NK-92 treated with Interleukin-12 subunit alpha and Interleukin-12 subunit beta, amount 100 ng/mL, for 24 hours (cell line): ENCODE measurements at places on chromosomes 1 and 21.

DNA sequence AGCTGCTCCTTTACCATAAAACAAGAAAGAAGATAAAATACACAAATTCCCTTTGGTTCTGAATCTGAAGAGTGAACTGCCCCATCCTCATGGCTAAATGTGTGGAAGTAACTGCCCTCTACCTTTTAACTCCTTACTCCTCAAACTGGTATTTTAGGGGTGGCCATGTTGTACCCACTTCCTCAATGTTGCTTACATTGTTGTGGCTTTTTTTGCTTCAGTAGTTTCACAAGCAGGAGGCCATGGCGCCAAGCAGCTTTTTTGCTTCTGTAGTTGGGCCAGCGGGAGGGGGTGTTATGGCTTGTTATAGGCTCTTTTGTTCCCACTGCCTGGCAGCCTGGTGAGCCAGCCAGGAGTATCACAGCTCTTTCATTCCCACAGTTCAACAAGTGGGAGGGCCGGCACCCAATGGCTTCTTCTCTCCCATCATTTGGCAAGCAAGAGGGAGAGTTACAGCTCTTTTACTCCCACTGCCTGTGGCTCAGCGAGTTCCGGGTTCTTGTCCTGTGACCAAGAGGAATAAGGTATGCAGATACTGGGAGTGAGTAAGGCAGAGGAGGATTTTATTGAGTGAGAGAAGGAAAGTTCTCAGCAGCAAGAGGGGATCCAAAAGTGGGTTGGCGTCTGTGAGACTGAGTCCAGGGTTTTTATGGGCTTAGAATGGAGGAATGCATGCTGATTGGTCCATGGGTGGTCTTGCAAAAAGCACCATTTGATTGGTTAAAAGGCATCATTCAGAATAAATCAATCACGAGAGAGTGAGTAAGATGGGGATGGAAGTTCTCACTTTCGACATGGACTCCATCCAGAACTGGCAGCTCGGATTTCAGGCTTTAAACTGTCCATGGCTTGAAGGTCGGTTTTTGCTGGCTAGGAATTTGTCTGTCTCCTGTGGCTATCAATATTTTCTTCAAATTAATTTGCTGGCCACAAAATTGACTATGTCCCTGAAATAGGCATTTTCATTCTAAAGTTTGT is 429.6 kb downstream of the HLX start:
- DNase-seq, result no peak

DNA sequence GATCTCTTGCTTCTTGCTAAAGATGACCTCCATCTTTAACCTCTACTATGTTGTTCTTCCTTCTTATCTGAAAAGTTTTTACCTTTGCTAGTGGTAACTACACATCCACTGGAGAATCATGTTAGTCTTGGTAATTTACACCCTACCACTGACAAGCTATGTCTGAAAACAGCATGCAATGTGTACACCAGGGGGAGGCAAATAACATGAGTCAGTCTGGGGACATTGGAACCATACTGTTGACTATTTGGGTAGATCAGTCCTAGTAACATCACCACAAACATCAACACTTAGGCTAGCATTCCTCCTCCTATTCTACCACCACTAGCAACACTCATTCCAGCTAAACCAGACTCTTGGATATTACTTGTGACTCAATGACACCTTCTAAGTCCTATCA is 549.0 kb downstream of the KCNT2 start:
- DNase-seq, result no peak

DNA sequence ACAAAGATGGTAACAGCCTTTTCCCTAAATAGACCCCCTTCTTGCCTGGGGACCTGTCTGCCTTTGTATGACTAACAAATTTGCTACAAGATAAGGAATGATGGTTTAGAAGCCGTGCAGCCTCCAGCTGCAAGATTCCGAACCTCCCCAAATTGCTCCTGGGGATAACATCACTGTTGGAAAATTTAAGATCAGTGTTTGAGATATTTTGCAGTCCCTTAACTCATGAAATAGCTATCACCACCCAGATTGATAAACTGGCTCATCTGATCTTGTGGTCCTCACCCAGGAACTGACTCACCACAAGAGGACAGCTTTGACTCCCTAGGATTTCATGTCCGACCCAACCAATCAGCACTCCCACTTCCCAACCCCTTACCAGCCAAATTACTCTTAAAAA is 254.7 kb downstream of the USH2A start:
- DNase-seq, result no peak

DNA sequence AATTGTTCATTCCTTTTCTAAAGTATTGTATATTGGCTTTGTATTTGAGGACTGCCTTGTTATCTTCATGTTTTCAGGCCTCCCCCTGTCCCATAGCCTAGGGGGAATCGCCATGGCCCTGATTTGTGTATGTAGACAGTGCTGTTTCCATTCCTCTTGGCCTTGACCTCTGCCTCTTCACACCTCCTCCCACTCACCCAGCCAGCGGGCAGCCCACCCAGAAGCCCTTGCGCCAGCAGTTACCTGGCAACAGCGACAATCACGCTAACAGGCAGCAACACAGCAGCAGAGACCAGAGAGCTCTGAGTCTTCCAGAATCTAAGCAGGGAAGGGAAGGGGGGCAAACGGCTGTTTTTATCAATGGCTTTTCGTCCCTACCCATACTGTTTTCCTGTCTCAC is 50.0 kb upstream of the NPL start:
- peak; percentile 8 for DNase-seq

- DNase-seq, result no peak
Measured at GRCh38 chr1:205809942-205810345, 3.1 kb downstream of the SLC41A1 start.

- DNase-seq, result no peak
Measured at GRCh38 chr1:228445843-228446650, 29.4 kb upstream of the TRIM17 start.

DNA sequence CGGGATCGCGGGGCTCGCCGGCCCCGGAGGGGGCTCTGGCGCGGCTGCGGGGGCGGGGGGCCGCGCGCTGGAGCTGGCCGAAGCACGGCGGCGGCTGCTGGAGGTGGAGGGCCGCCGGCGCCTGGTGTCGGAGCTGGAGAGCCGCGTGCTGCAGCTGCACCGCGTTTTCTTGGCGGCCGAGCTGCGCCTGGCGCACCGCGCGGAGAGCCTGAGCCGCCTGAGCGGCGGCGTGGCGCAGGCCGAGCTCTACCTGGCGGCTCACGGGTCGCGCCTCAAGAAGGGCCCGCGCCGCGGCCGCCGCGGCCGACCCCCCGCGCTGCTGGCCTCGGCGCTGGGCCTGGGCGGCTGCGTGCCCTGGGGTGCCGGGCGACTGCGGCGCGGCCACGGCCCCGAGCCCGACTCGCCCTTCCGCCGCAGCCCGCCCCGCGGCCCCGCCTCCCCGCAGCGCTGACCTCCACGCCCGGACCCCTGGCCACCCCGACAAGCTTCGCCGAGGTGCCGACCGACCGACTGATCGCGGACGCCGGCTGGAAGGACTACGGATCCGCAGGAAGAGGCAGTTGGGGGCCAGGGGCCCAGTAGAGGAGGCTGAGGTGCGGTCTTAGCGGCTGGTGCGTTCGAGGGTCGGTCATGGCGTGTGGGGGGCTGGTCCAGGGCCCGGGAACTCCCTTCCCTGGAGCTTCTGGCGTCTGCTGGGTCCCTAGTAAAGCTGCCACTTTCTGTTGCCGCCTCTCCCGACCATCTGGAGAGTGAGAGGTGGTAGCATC is 711 bp downstream of the TRNP1 start:
- DNase-seq, result no peak

- DNase-seq, result peak; percentile 31
Measured at GRCh38 chr1:151457911-151458801, 1.1 kb downstream of the POGZ start.

- no peak for DNase-seq
Measured at GRCh38 chr1:242787968-242788367, 263.5 kb upstream of the PLD5 start.

DNA sequence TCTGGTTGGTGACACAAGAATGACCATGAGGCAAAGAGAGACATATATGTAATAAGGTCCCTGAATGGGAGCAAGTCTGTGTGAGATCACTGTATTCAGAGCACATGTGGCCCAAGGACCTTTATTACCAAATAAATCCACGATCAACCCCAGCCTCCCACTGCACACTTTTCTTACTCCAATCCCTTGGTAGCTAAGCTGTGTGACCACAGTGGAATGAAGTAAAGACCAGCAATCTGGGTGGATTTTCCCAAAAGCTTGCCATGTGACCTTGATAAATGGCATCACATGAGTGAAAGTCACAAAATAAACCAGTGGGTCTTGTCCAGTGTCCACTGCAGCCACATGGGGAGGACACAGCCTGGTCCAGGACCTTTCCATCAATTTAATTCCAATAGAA is 36.7 kb upstream of the TLR5 start:
- no peak for DNase-seq

DNA sequence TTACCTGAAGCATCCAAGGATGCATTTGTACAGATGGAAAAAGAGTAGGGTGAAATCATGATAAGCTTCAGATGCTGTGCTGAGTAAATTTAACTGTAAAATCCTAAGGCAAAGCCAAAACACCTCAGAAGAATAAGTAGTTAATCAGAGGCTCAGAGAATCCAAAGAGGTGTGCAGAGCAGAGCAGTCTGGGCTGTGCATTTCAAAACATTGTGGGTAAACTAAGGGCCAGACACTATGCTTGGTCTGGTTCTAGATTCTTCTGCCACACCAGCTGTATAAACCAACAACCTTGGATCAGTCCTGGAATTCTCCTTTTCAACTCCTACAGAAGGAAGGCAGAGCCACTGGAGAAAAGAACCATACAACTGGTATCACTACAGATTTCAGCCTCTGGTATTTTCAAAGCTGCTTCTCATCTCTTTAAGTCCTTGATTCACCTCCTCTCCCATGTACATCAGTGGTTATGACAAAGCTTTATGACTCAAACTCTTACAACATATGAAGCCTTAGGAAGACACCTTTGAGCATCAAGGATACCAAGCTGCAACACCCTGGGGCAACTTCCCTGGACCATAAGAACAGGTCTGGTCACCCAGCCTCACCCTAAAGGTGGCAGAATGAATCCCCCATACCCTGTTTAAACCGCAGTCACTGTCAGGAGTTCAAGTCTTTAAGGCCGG is 11.6 kb upstream of the HIPK1 start:
- no peak for DNase-seq

- no peak for DNase-seq
Measured at GRCh38 chr1:27435566-27436203, 43.3 kb downstream of the GPR3 start.

- DNase-seq, result no peak
Measured at GRCh38 chr1:15736038-15736891, at the start of gene SLC25A34. Gene SLC25A34, plus strand, starts transcription at chr1:15736258. Its CDS starts 228 bp downstream, at chr1:15736486.

DNA sequence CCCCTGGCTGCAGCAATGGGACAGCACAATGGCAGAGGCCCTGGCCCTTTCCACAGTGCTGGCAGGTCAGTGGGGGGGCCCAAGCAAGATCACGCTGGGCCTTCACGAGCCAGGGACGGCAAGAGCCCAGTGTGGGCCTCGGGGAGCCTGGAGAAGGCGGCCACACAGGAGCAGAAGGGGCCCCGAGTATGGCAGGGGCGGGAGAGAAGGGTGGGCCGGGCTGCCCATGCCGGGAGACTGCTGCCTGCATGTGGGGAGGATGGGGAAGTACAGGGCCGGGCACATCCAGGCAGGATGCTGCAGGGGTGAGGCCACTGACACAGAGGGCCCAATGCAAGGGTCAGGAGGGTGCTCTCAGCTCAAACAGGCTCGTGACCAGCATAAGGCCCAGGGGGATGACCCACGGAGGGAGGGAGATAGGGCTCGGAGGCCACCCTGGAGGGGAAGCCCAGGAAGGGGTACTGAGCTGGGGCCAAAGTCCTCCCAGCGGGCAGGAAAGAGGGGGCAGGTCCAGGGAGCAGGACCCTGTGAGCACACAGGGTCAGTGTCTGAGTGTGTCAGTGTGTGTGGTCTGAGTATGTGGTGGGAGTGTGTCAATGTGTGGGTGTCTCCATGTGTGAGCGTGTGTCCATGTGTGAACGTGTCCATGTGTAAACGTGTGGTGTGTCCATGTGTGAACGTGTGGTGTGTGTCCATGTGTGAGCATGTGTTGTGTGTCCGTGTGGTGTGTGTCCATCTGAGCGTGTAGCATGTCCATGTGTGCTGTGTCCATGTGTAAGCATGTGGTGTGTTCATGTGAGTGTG is 13.1 kb downstream of the SLC19A1 start:
- DNase-seq, result no peak

DNA sequence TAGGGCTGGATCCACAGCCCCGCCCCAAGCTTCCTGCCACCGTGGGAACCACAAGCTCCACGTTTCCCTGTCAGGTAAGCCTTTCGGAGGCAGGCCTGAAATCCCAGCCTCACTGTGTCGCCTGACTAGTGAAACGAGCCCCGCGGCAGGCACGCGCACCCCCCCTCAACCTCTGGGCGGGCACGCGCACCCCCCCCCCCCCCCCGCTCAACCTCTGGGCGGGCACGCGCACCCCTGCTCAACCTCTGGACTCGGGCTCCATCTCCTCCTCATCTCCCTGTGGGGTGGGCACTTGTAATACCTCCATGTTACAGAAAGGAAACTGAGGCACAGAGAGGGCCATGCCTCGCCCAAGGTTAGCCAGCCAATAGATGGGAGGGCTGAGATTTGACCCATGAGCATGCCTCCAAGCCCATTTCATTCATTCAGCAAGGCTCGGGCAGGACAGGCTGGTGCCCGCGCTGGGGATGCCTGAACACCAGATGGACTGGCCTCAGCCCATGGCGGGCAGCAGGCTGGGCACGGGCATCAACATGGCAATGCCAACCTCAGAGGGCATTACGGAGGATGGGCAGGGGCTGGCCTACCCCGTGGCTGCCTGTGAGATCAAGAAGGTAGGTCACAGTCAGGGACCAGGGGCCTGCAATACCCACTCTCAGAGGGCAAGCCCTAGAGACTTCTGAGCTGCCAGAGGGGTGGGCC is 4.7 kb downstream of the CFAP410 start:
- no peak for DNase-seq

GRCh38 chr1:205575294-205575885 is 56.4 kb downstream of the ELK4 start:
- DNase-seq, result no peak

DNA sequence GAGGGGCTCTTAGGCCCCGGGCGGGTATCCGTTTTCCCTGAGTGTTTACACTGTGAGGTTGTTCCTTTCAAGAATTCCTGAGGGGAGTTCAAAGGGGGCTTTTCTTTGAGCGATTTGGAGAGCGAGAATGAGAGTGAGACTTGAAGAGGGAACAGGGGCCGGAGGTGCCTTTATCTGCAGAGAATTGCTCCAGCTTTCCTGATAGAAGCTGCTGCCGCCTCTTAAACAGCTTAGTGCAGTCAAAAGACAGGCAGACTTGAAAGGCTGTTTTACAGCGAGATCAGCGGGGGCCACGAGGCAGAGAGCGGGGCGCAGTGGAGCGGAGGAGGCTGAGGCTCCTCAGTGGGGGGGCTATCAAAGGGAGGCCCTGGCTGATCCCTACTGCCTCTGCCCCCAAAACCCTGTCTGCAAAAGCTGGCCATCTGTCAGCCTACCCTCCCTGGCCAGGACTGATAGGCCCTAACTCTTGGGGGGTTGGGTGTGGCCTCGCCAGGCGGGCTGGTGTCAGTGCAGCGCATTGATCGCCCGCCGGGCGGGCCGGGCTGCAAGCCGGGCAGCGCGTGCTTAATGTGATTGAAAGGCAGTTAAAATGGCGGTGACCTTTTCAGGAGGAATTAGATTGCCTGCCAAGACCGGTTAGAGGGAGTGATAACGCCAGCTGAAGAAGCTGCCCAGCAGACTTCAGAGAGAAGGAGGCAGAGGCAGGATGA is 36.4 kb downstream of the TMEM53 start:
- DNase-seq, result no peak

- DNase-seq, result no peak
Measured at GRCh38 chr1:202643397-202644218, 66.6 kb downstream of the SYT2 start.

- DNase-seq, result no peak
Measured at GRCh38 chr1:165862448-165862847, 35.0 kb downstream of the UCK2 start.

- no peak for DNase-seq
Measured at GRCh38 chr1:27026621-27027574, 14.2 kb upstream of the TENT5B start.

- DNase-seq, result no peak
Measured at GRCh38 chr1:39410915-39411436, 80.5 kb upstream of the BMP8A start.
